Natural killer cell (primary cell): ENCODE measurements at places on chromosomes 13 and 19. TPM values are rescaled to one million over a fixed set of nuclear protein-coding genes. Genes with fewer than 3 reads are reported as not detected.

Gene ZFP82
- total RNA-seq = 3.6 TPM

Gene CFD
- 2.9 TPM for total RNA-seq

Gene MEDAG
- not detected for total RNA-seq

Gene PTBP1
- 302 TPM for total RNA-seq

Gene ZNF534
- total RNA-seq = not detected

Gene SPRY2
- 2.7 TPM for total RNA-seq

Gene ATP7B
- 0.64 TPM for total RNA-seq

Gene ZGLP1
- total RNA-seq = 1.4 TPM

GRCh38 chr13:52599037-52599847 is 43.0 kb upstream of the HNRNPA1L2 start:
- H3K4me3 ChIP-seq = peak overlapping the region; percentile 8
- peaks cover 6% of the 10 kb centered on the region for H3K4me1 ChIP-seq
- no peak for DNase-seq
- no peaks in the 10 kb centered on the region for H3K36me3 ChIP-seq

- peaks cover 34% of the 10 kb centered on the region for H3K4me1 ChIP-seq
- peak; percentile 78 for DNase-seq
- H3K27ac ChIP-seq = no peak within 1 kb of the TSS
- peaks cover 30% of the 10 kb centered on the region for H3K27me3 ChIP-seq
Measured at GRCh38 chr19:1000095-1000494, at the start of gene GRIN3B. Gene GRIN3B (plus strand): TSS chr19:1000419. CDS start chr19:1000438, 19 bp downstream.

GRCh38 chr19:5091684-5092480 is 123.0 kb downstream of the KDM4B start:
- H3K4me3 ChIP-seq = no peak overlapping the region
- no peaks in the 10 kb centered on the region for H3K27me3 ChIP-seq
- peaks cover 7% of the 10 kb centered on the region for H3K36me3 ChIP-seq
- DNase-seq = no peak

- H3K36me3 ChIP-seq = no peaks in the 10 kb centered on the region
- no peak overlapping the region for H3K4me3 ChIP-seq
- H3K27ac ChIP-seq = no peak overlapping the region
- H3K27me3 ChIP-seq = no peaks in the 10 kb centered on the region
- H3K4me1 ChIP-seq = no peaks in the 10 kb centered on the region
Measured at GRCh38 chr19:42660353-42660752, 65.6 kb upstream of the CEACAM8 start.

DNA sequence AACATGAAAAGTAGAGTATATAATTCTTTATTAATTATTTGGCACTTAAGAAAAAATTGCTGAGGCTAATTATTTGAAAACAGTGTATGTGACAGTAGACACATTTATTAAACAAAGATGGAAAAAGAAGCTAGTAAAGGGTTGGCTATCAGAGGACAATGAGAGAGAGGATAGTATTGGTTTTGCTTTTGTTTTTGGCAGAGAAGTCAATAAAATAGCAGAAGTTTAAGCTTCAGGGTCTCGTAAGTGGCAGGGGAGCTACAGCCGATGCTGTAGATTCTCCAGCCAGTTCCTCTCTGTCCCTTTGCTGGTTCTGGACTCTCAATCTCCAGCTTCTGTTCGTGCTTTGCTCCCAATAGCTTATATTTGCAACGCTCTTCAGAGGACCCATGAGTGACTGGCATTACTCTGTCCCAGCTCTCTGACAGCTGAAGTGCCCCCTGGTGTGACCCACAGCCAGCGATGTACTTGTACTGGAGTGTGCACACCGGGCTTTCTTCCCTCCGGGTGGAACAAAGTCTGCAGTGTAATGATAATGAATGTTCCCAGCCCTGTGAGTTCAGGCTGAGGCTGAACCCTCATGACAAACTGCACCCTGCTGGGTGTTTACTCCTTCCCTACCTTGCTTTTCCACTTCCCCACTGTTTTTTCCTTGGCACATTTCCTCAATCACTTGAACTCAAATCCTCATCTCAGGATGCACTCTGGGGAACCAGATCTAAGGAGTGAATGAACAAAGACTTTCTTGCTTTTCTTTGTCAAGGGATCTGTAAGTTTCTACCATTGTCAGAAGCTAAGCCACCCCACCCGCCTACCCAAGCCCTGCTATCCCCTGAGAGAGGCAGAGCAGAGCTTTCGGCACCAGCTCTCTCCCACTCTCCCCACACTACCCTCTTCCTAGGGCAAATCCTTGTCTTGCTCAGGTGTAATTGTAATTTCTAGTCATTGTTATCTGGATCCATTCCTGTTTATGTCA is 254.8 kb downstream of the LHFPL6 start:
- H3K4me3 ChIP-seq = no peak overlapping the region
- no peaks in the 10 kb centered on the region for H3K4me1 ChIP-seq
- no peaks in the 10 kb centered on the region for H3K36me3 ChIP-seq
- H3K27me3 ChIP-seq = no peaks in the 10 kb centered on the region
- H3K27ac ChIP-seq = no peak overlapping the region
- no peak for DNase-seq

GRCh38 chr19:51030631-51031030 is 4.2 kb downstream of the KLK12 start:
- H3K36me3 ChIP-seq = no peaks in the 10 kb centered on the region
- no peak overlapping the region for H3K27ac ChIP-seq
- no peaks in the 10 kb centered on the region for H3K27me3 ChIP-seq
- DNase-seq = no peak
- H3K4me3 ChIP-seq = no peak overlapping the region

- no peaks in the 10 kb centered on the region for H3K36me3 ChIP-seq
- H3K4me1 ChIP-seq = peaks cover 7% of the 10 kb centered on the region
- DNase-seq = no peak
- no peak overlapping the region for H3K27ac ChIP-seq
- H3K4me3 ChIP-seq = no peak overlapping the region
- no peaks in the 10 kb centered on the region for H3K27me3 ChIP-seq
Measured at GRCh38 chr13:30413842-30414241, 8.5 kb upstream of the UBE2L5 start.

GRCh38 chr13:27556109-27556508 is 64.2 kb downstream of the LNX2 start:
- no peak for DNase-seq
- no peaks in the 10 kb centered on the region for H3K27me3 ChIP-seq
- H3K36me3 ChIP-seq = peaks cover 20% of the 10 kb centered on the region
- peaks cover 4% of the 10 kb centered on the region for H3K4me1 ChIP-seq
- no peak overlapping the region for H3K27ac ChIP-seq

DNA sequence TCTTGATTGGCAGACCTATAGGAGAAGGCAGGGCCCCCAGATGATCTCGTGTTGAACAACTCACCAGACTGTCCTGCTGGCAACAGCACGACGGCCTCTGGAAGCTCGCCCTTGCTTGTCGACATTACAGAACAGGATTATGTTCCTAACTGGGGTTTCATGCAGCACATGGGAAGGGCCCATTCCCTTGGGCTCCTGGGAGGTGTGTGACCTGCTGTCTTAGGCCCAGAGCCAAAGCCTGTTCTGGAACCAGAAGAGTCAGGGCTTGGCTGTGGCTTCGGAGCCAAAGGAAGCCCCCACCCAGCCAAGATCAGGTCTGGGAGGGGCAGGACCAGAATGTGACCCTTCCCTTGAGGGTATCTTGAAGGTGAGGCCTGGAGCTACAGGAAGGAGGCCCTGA is 36.9 kb downstream of the RGCC start:
- H3K36me3 ChIP-seq = no peaks in the 10 kb centered on the region
- no peak for DNase-seq
- H3K27me3 ChIP-seq = no peaks in the 10 kb centered on the region
- no peak overlapping the region for H3K27ac ChIP-seq
- H3K4me1 ChIP-seq = peaks cover 23% of the 10 kb centered on the region
- no peak overlapping the region for H3K4me3 ChIP-seq

DNA sequence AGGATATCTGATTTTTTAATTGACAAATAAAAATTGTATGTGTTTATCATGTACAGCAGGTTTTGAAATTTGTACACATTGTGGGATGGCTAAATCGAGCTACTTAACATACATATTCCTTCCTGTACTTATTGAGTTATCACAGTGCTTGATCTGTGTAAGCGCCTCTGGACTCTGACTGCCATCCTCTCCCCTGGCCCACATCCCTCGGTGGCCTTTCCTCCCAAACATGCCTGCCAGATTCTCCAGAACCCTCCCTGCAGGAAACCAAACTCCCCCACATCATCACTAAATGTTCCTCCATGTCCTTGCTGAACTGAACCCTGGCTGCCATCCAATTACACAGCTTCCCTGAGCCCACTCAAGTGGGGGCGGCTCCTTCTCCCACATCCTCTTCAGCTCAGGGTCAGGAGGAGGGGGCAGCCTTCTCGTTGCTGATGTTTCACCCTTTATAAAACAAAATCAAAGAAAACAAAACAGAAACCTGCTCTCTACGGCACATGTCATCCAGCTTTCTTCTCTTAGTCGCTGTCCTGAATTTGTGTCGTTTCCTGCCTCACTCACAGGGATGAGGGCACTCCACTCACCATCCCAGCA is 97.1 kb upstream of the SPATA13 start:
- H3K27ac ChIP-seq = no peak overlapping the region
- H3K27me3 ChIP-seq = no peaks in the 10 kb centered on the region
- H3K36me3 ChIP-seq = no peaks in the 10 kb centered on the region

DNA sequence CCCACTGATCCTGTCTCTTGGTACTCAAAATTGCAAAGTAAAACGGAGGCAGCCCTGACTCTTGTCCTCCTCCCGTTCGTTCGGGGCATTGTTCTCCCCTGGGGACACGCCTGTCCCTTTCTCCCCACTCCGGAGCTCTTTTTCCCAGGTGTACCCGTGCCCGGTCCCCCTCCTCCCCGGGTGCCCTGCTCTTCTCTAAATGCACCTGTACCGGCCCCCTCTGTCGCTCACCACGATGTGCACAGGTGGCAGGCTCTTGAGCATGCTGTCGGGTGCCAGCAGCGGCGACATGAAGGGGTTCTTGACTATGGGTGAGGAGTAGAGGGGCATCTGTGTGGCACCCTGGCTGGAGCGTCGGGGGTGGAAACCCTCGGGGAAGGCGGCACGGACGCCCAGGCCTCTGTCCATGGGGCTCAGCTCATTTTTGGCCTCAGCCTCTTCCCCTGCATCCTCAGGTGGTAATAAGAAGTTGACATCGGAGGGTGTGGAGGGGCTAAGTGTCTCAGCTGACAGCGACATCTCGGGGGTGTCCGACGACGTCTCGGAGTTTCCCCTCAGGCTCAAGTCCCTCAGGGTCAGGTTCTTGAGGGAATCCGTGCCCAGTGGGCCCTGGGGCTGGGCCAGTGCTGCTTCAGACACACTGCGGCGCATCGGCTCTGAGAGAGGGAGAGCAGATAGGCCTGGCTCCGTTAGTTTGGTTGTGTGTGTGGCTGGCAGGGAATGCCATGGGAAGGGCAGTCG is 12.4 kb upstream of the CNFN start:
- peaks cover 24% of the 10 kb centered on the region for H3K4me1 ChIP-seq
- peaks cover 3% of the 10 kb centered on the region for H3K36me3 ChIP-seq
- no peaks in the 10 kb centered on the region for H3K27me3 ChIP-seq
- no peak overlapping the region for H3K4me3 ChIP-seq

- H3K4me1 ChIP-seq = no peaks in the 10 kb centered on the region
- no peaks in the 10 kb centered on the region for H3K36me3 ChIP-seq
- no peaks in the 10 kb centered on the region for H3K27me3 ChIP-seq
- H3K27ac ChIP-seq = no peak overlapping the region
- DNase-seq = no peak
Measured at GRCh38 chr13:59665732-59666131, 498.0 kb downstream of the DIAPH3 start.

DNA sequence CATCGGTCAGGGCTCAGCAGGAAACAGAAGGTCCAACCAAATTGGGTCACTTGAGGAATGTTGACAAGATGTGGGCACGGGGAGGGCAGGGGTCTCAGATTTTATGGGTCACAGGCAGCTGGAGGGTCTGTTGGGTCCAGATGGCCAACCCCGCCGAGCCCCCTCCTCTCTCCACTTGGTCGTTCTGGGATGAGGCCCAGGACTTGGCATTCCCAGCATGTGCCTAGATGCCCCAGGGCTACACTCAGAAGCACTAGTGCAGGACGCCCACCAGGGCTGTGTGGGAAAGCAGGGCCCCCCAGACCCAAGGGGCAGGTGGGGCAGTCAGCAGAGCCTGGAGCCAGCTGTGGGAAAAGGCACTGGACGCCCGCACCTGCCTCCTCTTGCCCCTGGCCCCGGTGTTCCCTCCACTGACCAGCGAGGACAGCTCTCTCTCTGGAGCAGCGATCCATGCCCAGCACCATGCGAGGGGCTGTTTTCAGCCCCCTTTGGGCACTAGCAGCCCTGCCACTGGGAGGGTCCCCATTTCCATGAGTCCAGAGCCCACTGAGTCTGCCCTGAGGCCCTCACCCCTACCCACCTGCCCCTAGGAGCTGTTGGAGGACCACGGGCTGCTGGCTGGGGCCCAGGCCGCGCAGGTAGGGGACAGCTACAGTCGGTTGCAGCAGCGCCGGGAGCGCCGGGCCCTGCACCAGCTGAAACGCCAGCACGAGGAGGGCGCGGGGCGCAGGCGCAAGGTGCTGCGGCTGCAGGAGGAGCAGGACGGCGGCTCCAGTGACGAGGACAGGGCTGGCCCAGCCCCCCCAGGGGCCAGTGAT is 26.0 kb downstream of the DHX34 start:
- H3K27ac ChIP-seq = no peak overlapping the region
- H3K27me3 ChIP-seq = no peaks in the 10 kb centered on the region
- H3K4me1 ChIP-seq = peaks cover 14% of the 10 kb centered on the region

DNA sequence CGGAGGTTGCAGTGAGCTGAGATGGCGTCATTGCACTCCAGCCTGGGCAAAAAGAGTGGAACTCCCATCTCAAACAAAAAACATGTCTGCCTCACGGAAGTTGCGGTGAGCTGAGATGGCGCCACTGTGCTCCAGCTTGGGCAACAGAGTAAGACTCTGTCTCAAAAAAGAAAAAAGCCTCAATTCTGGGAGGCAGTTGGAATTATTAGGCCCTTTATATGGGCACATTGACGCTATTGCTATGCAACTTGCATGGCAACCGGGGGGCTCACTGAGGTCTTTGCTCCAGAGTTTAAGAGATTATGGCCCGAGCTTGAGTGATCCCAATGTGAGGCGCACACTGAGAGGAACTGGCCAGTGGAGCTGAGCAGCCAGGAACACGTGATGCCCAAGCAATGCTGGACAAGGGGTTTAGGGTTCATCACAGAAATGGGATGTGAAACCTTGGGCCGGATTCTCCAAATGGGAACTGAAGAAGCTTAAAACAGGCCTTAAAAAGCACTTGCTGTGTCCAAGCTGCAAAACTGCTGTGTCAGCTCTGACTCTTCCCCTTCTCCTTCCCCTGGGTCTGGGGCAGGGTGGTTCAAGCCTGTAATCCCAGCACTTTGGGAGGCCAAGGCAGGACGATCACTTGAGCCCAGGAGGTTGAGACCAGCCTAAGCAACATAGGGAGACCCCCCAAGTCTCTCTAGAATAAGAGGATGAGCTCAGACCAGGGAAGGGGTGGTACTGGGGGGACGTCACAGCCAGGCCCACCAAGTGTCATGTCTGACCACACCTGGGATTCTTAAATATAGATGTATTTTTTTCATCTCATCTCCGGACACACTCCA is 2.5 kb downstream of the FTL start:
- no peaks in the 10 kb centered on the region for H3K27me3 ChIP-seq
- peaks cover 54% of the 10 kb centered on the region for H3K4me1 ChIP-seq
- DNase-seq = no peak
- peaks cover 26% of the 10 kb centered on the region for H3K36me3 ChIP-seq
